ENCODE measurements at places on chromosomes 7 and 10. TPM values are rescaled to one million over a fixed set of nuclear protein-coding genes. Genes with fewer than 3 reads are reported as not detected.

Gene PRKCQ
- total RNA-seq, result not detected

Gene BLNK
- total RNA-seq, result not detected

Gene TRIP6
- 172 TPM for total RNA-seq

Gene ENTPD1
- total RNA-seq, result not detected

Gene NUPR2
- total RNA-seq, result not detected

Gene GIMAP4
- total RNA-seq, result not detected

Measured in myometrial cell (primary cell).